ENCODE measurements at places on chromosomes 3 and 15.

GRCh38 chr3:18211116-18211515 is 214.0 kb downstream of the SATB1 start:
- DNase-seq, result no peak

- no peak for DNase-seq
Measured at GRCh38 chr3:192382861-192383260, 344.5 kb downstream of the FGF12 start.

- no peak for DNase-seq
Measured at GRCh38 chr15:65903296-65904073, 34.2 kb downstream of the RAB11A start.

DNA sequence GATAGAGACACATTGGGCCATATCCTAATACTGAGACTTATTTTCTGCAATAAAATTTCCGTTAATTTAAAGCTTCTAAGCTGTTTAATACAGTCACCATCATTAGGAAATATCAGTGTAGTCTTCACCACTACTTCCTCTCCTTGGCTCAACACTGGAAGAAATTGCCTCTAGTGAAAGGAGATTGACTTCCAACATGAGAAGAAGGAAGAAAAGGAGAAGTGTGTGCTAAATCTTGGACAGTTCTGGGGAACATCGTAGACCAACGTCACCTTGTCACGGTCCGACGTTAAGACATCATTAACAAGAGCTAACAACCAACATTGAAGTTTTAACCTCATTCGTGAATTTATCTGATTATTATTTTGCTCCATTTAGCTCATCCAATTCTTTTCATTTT is 987.0 kb upstream of the CFAP20DC start:
- DNase-seq, result no peak

GRCh38 chr3:119690043-119690656 is 12.7 kb upstream of the CFAP91 start:
- DNase-seq, result no peak

GRCh38 chr15:43204016-43204901 is 16.6 kb downstream of the EPB42 start:
- DNase-seq, result peak; percentile 17

DNA sequence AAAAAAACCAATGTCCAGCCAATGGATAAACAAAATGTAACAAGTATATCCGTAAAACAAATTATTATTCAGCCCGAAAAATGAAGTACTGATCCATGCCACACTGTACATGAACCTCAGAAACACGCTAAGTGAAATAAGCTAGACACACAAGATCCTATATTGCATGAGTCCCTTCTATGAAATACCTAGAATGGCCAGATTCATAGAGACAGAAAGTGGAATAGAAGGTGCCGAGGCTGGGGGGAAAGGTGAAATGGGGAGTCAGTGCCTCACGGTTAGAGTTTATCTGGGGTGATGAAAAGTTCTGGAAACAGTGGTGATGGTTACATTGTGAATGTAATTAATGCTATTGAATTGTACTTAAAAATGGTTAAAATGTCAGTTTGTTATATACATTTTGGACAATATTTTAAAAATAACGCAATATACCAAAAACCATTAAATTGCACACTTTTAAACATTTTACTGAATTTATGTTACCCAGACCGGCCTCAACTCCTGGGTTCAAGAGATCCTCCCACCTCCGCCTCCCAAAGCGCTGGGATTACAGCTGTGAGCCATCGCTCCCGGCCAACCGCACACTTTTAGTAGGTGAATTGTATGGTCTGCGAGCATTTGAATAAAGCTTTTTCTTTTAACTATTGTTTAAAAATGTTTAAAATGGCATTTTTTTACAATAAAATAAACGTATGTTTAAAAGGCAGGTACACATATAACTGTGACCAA is 2.1 kb downstream of the RNF168 start:
- DNase-seq, result no peak

- DNase-seq, result no peak
Measured at GRCh38 chr15:33292717-33293307, 18.0 kb upstream of the RYR3 start.

- peak; percentile 20 for DNase-seq
Measured at GRCh38 chr3:5019411-5020241, 40.4 kb downstream of the BHLHE40 start.

GRCh38 chr3:13570391-13571194 is 21.7 kb downstream of the FBLN2 start:
- DNase-seq, result no peak

GRCh38 chr15:34739346-34739745 is 15.5 kb downstream of the GJD2 start:
- DNase-seq, result no peak

GRCh38 chr15:87731630-87732029 is 524.9 kb downstream of the NTRK3 start:
- no peak for DNase-seq

DNA sequence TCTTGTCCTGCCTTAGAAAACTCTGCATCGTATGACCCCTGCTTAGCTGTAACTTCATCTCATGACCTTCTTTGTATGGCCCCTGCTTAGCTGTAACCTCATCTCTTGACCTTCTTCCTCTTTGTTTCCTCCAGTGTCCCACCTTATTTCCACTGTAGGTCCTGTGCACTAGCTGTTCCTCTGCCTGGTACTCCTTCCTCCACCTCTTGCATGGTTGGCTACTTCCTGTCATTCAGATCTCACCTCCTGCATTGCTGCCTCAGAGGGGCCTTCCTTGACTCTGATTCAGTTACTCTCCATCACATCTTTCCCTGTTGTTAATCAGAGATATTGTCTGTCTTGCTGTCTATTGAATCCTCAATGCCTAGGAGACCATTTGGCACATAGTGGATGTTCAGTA is 63.2 kb downstream of the PDE8A start:
- no peak for DNase-seq

- DNase-seq, result no peak
Measured at GRCh38 chr3:197253238-197253947, 45.0 kb downstream of the DLG1 start.

GRCh38 chr3:46936733-46937250 is 39.8 kb downstream of the CCDC12 start:
- DNase-seq, result no peak

- DNase-seq, result no peak
Measured at GRCh38 chr15:40510201-40510600, 39.4 kb downstream of the CHST14 start.

- DNase-seq, result no peak
Measured at GRCh38 chr15:90711842-90712241, 5.3 kb upstream of the BLM start.

DNA sequence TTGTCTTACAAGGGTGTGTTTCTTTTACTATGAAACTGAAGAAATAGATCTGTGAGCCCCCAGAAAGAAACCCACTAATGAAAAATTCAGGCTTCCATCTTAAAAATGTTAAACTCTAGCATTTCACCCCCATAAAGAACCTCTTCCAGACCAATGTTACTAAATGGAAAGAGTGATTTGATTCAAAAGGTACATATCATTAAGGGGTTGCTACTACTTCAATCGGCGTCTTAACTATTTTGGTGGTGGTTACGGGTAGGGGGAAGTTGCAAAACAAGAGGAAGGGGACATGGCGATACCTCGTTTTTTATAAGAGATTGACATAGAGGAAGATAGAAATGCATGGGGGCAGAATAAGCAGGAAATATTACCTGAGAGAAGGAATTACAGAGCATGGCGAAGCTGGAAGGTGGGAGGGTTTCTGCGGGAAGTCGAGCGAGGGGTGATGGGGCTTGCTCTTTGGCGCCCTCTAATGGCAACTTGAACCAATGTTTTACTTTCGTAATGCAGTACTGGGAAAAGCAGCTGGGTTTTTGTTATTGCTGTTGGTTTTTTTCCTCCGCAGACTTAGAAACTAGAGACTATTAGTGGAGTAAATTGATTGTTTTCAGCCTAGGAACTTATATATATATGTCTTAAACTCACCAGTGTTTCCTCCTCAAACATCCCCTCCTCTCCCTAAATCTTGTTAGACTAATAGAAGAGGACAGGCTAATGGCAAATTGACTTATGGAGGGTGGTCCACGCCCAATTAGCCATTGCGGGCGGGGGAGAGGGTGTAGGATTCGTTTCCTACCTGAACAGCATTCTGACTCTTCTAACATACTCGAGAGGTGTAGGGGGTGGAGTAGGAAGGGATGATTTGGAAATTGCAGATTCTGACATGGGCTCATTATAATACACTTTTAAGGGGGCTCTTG is 11.3 kb upstream of the SOX2 start:
- DNase-seq, result no peak

- DNase-seq, result no peak
Measured at GRCh38 chr3:13544293-13544831, 4.6 kb upstream of the FBLN2 start.

GRCh38 chr15:33354411-33354810 is 43.6 kb downstream of the RYR3 start:
- DNase-seq, result no peak

- DNase-seq, result no peak
Measured at GRCh38 chr3:107024551-107025026, 352.6 kb upstream of the CCDC54 start.

DNA sequence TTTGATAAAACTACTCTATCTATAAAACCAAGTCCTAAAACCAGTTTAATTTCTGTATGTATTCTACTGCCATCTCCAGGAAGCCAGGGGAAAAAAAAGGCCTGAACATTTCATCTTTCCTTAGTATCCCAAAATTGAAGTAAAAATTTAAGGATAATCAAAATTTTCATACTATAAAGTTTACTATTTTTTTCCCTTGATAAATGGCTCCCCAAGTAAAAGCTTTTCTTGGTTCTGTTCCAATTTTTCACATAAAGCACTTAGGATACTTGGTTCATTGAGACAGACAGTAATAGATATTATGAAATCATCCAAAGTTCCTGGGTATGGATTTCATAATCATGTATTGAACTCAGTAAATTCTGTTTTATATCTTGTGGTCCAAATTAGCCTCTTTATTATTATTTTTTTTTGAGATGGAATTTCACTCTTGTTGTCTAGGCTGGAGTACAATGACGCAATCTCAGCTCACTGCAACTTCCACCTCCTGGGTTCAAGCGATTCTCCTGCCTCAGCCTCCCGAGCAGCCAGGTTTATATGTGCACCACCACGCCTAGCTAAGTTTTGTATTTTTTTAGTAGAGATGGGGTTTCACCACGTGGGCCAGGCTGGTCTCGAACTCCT is 34.5 kb downstream of the ICE2 start:
- DNase-seq, result no peak

GRCh38 chr15:68184616-68185480 is 20.3 kb downstream of the CALML4 start:
- no peak for DNase-seq
